DMS 273 treated with DMSO at 0.1 percent for 48 hours (cell line): ENCODE measurements at places on chromosomes 16 and 17.
A peak's percentile ranks its signal among the peaks of the same experiment; 100 is the strongest.

- no peak for DNase-seq
These were observed 22.3 kb downstream of the TUBD1 start for GRCh38 chr17:59870482-59870881.

DNA sequence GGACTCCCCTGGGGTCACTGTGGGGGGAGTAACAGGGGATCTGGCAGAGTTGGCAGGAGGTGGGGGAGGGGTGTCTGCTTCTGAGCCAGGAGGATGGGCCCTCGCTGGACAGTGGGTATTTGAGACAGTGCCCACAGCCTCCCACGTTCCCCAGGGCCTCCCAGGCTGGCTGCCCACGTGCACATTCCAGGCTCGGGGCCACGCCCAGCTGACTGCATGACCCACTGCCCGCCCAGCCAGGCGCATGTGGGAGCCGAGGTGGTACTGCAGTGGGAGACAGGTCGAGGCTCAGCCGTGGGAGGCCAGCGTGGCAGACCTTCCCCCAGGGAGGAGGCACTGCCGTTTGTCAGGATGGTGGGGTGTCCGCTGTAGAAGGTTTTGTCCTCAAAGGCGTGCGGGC, 38.8 kb downstream of the BAHCC1 start:
- no peak for DNase-seq

DNA sequence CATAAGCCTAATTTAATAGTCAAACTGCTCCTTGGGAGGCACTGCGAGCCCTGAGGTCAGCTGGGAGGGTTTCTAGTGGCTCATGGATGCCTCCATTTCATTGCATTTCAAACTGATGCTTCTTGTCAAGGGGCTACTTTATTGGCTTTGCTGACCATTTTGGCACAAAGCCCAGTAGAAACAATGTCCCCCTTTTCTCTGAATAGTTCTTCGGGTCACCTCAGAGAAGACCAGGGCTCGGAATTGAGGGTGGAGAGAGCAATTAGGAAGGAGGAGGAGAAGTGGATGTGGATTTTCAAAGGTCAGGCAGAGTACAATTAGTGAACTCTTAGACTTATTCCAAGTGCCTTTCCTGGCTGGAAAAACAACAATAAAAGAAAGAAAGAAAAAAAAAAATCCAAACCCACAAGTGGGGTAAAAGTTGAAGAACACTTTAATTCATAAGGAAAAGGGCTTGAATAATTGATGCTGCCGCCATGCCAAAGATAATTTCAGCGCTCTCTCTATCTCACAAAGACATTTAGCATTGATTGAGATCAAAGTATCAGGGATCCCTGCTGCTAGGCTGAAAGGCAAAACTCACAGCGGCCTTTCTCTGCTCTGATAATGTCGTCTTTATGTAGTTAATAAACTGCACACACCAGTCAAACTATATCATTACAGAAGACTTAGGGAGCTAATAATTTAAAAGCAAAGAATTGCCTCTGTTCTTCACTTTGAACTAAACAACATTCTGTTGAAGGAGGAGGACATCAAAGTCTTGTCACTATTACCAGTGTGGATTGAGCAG, 122.7 kb downstream of the RGS9 start:
- DNase-seq: no peak

- DNase-seq: no peak
These were observed 47.7 kb upstream of the LCMT1 start for GRCh38 chr16:25063865-25064264.

DNA sequence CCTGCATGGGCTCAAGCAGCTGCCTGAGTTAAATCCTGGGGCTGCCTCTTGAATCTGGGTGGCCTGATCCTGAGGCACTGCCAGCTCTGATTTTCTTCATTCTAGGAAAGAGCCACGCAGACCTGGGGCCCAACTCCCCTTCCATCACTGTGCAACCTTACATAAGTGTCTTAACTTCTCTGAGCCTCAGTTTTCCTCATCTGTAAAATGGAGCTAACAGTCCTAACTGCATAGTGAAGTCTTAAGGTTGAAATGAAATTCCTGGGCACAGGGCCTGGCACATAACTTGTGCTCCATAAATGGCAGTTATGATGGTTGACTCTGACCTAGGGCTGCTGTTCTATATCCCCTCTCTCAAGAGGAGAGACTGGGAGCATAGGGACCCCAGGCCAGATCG, 236.6 kb downstream of the GSG1L start:
- DNase-seq: no peak

DNA sequence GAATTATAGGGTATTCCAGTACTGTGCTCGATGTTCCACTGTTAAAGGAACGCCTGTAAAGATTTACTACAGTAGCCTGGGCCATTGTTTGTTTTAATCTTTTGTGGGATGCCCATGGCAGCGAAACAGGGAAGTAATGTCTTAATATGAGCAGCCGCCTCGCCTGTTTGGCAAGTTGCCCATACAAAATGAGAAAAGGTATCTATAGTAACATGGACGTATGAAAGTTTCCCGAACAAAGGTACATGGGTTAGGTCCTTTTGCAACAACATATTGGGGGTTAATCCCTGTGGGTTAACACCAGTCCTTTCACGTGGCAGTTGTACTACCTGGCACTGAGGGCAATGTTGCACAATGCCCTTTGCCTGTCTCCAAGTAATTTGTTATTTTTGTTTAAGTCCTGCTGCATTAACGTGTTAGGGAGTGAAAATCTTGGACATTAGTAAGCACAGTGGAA, 21.1 kb upstream of the TMC5 start:
- no peak for DNase-seq

GRCh38 chr16:11273721-11274324, 394 bp upstream of the PRM3 start:
- DNase-seq: no peak

- no peak for DNase-seq
These were observed 58.5 kb downstream of the TMEM132E start for GRCh38 chr17:34637548-34638525.

DNA sequence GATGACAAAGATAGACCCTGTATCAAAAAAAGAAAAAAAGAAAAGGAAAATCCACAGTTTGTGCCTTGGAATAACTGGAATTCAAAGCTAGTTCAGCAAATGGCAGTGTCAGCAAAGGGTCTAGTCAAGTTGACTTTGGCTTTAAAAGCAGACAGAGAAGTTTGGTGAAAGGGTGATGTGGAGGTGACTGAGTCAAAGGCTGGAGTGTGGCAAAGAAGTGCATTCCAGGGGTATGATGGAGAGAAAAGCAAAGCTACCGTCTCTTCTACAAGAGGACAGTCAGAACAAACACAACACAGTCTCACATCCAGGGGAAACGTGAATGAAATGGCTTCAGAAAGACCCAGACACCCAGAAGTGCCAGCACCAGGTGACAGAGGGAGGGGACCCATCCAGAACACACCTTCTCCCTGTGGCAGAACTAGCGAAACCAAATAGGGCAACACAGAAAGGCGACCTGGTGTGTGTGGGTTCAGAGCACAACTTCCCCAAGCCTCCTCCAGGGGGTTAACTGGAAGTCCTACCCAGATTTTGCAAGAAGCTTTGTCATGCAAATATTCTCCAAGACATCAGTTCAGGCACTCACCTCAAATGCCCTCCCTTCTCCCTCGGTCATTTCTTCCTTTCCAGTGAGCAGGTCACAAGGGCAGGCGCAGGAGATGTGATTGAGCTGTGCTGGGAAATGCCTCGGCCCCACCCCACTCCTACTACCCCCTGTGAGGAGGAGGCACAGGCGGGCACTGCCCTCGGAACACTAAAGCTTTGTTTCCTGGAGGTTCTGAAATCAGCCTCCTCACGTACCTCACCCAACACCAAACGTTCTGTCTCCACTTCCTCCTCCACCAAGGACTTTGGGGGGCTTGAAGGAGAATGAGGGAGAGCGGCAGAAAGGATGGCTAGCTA, 481.9 kb downstream of the SOX9 start:
- DNase-seq: no peak

DNA sequence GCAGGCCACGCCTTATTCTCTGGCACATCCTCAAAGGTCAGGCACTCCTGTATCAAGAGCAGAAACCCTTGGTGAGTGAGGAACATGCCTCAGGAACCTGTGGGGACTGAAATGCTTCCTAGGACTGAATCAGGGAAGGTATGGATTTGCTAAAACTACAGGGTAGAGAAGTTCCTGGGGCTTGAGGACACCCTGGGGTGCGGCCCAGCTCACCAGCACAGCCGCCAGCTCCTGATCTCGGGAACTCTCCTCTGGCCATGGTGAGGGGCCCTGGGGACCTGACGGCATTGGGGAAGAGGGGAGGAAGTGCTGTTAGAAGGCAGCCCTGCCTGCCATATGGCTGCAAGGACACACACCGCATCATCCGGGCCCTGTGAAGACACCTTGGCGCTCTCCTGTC, 7.5 kb downstream of the ZSCAN10 start:
- no peak for DNase-seq

DNA sequence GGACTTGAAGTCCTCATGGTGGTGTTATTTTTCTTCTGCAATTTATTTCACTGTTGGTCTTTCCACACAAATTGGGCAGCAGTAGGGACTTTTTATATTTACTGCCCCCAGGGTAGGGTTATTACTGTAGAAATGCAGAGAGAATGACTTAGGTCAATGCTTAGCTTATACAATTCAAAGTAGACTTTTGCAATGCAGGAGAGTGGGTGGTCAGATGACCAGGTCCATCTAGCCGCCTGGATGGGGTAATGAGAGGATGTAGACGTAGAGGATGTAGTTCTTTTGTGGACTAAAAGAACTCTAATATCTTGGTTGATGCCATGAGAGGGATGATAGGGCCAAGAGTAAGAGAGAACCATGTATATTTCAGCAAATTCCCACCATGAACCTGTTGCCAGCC, 2.7 kb upstream of the KRTAP17-1 start:
- no peak for DNase-seq

GRCh38 chr17:72763981-72764380, 328.5 kb downstream of the SLC39A11 start:
- DNase-seq: no peak

- DNase-seq: no peak
These were observed 4.4 kb downstream of the GAA start for GRCh38 chr17:80105762-80106161.

DNA sequence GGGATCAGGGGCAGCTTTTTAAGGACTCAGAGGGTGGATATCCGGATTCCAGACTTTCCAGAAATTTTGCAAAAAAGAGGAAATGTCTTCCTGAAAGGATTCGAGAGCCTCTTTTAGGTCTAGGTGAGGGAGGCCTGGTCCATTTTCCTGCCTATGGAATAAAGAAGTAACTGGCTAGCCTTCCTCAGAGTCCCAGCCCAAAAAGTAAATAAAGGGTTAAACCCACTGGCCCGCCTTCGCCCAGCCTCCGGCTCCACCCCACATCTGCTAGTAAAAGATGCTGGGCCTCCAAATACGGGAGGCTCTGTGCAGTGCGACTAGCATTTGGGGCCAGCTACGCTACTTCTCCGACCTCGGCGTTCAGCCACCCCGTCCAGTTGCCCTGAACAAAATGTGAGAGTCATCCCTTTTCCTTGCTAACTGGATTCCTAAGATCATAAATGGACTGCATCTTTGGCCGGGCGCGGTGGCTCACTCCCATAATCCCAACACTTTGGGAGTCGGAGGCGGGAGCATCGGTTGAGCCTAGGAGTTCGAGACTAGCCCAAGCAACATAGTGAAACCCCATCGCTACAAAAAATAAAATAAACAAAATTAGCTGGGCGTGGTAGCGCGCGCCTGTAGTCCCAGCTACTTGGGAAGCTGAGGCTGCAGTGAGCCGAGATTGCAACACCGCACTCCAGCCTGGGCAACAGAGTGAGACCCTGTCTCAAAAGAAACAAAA, 824 bp upstream of the MPP2 start:
- peak; percentile 52 for DNase-seq

DNA sequence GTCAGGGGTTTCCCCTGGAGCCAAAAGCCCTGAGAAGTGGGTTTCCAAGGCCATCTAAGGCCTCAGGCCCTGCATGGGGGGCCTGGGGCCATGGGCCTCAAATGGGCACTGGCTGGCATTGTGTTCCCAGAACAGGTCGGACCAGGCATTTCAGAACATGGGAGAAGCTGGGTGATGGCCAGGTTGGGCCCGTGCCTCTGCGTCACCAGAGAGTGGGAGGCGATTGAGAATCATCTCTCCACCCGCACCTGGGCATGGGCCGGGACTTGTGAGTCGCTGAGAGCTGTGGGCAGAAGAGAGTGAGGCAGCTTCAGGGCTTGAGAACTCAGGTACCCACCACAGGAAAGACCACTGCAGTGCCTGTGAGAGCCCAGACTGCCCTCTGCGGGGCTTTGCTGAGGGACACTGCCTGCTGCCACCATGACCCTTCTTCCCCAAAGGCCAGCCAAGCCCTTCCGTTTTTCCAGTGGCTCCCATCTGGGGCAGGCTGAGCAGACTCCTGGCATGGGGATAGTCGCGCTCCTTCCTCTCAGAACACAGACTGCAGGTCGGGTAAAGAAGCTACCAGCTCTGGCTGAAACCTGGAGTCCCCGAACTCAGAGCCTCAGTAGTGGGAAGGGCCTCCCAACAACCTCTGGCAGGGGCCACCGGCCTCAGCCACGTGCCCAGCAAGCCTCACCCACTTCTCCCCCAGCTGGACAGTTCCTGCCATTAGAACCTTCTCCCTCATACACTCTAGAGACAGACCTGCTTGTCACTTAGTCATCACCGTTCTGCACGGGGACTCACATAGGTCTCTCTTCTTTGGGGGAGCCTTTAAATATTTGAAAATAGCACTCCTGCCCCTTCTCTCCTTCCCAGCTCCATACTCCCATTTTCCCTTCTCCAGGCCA, 1.6 kb downstream of the RAB11FIP4 start:
- no peak for DNase-seq

- DNase-seq: no peak
These were observed 74.6 kb downstream of the SYCE1L start for GRCh38 chr16:77273815-77274214.

GRCh38 chr17:81173762-81174155, 7.7 kb upstream of the AATK start:
- DNase-seq: no peak
